ENCODE measurements at places on chromosomes 6 and 20.
A peak's percentile ranks its signal among the peaks of the same experiment; 100 is the strongest.

- no peak for DNase-seq
Observed at GRCh38 chr20:1134355-1134754, 16.0 kb downstream of the PSMF1 start.

DNA sequence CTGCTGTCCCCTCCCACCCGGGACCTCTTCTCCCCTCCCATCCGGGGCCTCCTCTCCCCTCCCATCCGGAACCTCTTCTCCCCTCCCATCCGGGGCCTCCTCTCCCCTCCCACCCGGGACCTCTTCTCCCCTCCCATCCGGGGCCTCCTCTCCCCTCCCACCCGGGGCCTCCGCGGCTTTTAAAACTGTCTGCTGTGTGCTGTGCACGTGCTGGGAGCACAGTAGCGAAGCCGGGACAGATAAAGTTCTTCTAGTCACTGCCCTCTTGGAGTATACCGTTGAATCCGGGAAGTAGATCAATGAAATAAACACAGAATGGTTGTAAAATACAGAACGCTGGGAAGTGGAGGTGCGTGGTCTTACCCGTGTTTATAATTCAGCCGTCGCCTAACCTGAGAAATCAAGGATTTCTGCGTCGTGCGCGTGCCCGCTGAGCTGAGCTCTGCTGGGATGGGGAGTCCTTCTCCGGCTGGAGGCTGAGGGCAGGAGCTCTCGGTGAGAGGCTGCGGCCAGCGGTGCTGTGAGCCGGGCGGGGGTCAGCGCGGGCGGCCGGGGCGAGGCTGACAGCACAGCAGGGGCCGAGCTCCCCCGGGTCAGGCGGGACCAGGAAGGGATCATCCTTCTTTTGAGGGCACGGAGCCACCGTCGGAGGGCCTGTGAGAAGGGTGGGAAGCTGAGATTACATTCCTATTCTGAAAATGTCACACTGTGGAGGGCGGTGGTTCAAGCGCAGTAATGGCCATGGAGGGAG, 19.6 kb upstream of the KIF25 start:
- DNase-seq = no peak

- DNase-seq = peak; percentile 76
Observed at GRCh38 chr20:62818592-62819493, 2.0 kb downstream of the COL9A3 start.

- no peak for DNase-seq
Observed at GRCh38 chr6:92541448-92542060, 877.8 kb downstream of the EPHA7 start.

- no peak for DNase-seq
Observed at GRCh38 chr6:55617272-55617671, 38.3 kb upstream of the HMGCLL1 start.

- no peak for DNase-seq
Observed at GRCh38 chr20:50815162-50815989, 20.5 kb downstream of the BCAS4 start.

DNA sequence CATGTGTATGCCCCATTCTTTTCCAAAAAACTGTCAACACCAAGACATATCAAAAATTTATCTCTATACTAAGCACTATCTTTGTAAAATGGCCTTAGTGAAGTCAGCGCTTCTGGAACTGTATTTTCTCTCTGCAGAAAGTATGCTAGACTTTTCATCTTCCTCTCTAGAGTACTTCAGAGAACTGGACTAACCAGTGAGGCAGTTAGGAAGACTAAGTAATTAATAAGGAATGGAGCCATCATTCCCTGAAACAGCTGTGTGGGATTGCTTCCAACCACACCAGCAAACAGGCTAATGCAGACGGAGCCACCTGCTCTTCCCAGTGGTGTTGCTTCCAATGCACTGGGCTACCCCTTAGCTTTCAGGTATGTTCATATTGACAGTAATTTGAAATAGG, 169.1 kb upstream of the FUT9 start:
- DNase-seq = no peak

Data from psoas muscle (tissue), 8 donors.